ENCODE measurements at places on chromosomes 16 and 17.

DNA sequence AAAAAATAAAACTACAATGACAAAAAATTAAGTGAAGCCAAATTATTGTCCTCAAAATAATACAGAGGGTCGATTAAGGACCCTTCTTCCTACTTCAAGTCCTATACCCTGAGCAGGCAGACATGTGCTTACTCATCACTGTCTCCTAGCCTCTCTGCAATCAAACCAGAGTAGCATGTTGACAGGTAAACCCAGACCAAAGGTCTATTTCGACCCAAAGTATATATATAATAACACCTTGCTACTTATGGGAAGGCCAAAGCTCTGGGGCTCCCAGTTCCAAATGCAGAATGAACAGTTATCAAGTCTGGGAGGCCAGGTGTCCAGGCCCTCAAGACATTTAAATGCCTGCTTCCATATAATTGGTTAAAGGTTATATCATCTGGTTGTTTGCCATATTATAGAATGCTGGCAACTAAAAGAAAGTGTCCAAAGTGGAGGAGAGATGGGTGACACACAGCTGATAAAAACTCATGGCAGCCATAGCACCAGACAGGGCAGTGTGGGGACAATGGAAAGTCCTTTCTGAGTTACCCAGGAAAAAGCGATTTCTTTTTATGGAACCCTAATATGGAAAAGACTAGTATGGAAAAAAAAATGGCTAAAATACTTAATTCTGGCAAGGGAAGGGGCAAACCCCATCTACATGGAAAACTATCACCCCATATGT, 53.6 kb downstream of the N4BP1 start:
- no peak for DNase-seq

GRCh38 chr16:48395375-48395774, 10.2 kb upstream of the SIAH1 start:
- no peak for DNase-seq

DNA sequence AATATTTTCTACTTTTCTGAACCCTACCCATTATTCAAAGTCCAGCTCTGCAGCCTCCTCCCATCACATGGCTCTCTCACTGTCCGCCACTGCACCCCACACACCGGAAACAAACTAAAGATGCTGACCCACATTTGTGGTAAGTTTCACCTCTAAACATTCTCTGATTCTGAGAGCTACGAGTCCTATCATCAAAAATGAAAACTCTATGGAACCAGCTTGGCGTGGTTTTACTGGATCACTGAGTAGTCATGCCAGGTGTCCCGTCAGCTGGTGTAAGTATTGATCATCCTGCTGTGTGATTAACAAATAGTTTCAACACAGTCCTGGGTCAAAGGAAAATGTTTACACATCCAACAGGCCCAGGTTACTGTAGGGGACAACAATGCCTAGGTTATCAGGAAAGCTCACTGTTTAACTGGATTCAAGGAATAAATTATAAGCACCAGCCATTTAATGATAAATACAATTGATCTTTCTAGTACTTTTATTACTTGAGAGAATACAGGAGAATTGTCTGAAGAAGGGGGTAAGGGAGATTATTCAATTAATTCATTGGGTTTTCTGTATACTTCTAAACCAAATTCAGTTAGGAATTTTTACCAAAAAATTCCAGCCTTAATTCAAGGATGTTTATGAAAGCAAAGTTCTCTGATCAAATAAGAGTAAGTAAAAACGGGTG, 33.9 kb downstream of the CYTH1 start:
- DNase-seq: no peak

DNA sequence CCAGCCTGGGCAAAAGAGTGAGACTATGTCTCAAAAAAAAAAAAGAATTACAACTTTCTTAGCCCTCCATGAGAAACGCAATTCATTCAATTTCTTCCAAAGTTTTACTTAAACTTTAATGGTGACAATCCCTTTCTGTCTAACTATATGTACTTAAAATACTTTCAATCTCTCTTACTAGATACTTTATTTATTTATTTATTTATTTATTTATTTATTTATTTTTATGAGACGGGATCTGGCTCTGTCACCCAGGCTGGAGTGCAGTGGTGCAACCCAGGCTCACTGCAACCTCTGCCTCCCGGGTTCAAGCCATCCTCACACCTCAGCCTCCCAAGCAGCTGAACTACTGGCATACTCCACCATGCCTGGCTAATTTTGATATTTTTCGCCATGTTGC, 108.1 kb downstream of the SPAG9 start:
- DNase-seq: no peak

DNA sequence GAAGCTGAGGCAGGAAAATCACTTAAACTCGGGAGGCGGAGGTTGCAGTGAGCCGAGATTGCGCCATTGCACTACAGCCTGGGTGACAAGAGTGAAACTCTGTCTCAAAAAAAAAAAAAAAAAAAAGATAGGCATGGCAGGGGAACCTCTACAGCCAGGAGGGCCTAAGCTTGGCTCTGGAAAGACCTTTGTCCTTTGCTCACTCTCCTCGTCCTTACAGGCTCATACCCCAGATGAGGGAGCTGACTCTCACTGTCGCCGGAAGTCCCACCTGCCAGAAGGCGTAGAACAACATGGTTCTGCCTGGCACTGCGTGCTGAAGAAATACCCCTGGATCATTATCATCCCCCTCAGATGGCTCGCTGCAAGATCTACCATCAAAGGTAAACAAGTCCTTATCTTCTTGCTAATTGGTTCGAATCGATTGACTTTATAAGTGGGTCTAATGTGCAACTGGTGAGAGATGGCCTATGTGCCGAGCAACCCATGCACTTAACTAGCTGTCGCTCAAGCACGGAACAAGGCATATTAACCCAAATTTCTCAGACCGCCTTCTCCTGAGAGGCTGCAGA, 29.7 kb downstream of the RTN4RL1 start:
- DNase-seq: no peak

DNA sequence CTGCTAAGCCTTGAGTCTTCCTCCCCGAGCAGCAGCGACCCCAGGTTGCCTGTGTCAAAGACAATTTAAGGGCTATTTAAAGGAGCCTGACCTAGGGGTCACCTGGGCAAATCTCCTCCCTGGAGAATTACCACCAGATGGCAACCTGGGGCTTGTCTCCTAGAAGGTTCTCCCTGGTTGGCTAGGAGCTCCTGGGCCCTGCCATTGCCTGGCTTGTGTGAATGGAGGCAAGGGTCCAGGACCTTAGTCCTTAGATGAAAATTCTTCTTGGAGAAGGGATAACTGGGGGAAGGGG, 51.3 kb upstream of the TAC4 start:
- DNase-seq: no peak

Measured in stimulated activated naive CD4-positive, alpha-beta T cell (primary cell).